ENCODE measurements at places on chromosomes 4 and X. TPM values are rescaled to one million over a fixed set of nuclear protein-coding genes. Genes with fewer than 3 reads are reported as not detected.

Gene DCAF8L2
- not detected for total RNA-seq

Gene CASK
- 118 TPM for total RNA-seq

Gene IGFBP7
- total RNA-seq, result 290 TPM

Gene RS1
- 39.0 TPM for total RNA-seq

Gene RTL5
- total RNA-seq, result 12.4 TPM

Gene MAEA
- 73.7 TPM for total RNA-seq

Data from camera-type eye (tissue), 1 donor.